ENCODE measurements at places on chromosomes 7 and 10. TPM values are rescaled to one million over a fixed set of nuclear protein-coding genes. Genes with fewer than 3 reads are reported as not detected.

Gene DRGX
- total RNA-seq = not detected

DNA sequence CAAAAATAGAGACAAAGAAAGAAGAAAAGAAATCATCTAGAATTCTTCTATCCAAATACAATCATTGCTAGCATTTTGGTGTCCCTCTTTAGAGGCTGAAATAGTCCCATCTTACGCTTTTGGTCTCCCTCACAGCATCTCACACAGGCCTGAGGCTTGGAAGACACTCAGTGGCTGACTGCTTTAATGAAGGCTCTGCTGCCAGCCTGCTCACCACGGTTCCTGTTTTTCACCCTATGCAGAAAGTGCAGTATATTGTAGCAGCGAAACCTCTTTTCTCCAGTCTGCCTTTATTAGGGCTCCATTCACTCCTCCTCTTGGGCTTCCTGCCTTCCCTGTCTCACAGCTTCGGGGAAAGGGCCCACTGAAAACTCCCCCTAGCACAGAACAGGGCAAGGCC lies 102.2 kb downstream of the JCAD start:
- H3K27ac ChIP-seq = no peak overlapping the region
- H3K4me1 ChIP-seq = no peaks in the 10 kb centered on the region
- no peak overlapping the region for H3K4me3 ChIP-seq
- no peak for DNase-seq
- H3K27me3 ChIP-seq = peaks cover 6% of the 10 kb centered on the region

Gene TDRD1
- total RNA-seq = 0.11 TPM

Gene NXPH1
- not detected for total RNA-seq

DNA sequence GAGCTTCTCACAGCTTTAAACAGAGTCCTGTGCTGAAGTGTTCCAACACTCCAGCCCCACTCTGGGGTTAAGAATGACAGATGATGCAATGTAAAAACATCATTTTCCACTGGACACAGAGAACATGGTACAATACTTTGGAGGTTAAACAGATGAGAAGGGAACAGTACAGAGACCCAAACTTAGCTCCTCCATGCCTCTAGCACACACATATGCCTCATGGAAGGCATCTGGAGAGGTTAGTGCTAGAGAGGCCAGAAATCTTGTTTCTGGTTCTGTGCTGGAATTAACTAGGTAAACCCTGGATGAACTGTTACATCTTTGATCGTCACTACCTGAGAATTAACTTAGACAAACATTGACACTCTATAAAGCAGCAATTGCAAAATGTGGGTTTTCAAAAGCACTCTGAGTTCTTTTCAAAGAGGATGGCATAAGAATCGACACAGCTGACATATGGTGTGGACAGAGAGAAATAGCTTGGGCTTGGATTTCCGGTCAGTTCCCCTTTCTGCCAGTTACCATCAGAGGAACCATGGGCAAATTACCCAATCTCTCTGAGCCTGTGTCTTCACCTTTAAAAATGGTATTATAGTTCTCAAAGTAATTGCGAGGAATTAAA lies 81.9 kb downstream of the KCNMA1 start:
- no peak for DNase-seq
- H3K27me3 ChIP-seq = peaks cover under 1% of the 10 kb centered on the region
- H3K4me3 ChIP-seq = no peak overlapping the region
- no peaks in the 10 kb centered on the region for H3K36me3 ChIP-seq

Gene INSYN2A
- not detected for total RNA-seq

DNA sequence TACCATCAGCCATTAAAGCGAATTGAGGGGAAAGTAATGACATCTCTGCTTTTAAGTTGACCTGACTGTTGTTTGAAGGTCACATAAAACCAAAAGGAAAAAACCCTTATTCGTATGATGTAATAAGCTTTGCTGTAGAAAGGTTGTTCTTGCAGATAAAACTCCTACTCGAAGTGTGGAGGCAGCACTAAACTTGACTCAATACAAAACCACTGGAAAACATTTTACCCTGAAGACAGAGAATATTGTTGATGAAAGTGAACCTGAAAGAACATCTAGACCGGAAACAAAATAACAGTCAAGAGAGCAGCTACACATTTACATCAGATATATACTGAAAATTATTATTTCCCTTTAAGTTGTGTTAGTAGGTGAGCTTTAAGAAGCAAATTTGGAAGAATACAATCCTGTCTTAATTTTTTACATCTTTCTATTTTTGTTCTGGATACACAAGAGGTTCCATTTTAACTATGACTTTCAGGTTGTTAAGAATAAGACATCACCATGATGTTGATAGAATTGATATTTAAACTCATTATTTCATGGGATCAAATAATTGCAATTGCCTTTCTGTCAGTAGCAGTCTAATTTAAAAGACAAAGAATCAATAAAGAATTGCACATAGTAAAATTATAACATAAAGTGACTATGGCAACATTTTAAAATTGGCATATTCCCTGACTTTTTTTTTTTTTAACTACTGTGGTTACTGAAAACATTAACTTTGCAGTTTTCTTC lies 6.4 kb downstream of the ETV1 start:
- no peaks in the 10 kb centered on the region for H3K36me3 ChIP-seq
- H3K27ac ChIP-seq = no peak overlapping the region
- DNase-seq = no peak
- peaks cover 1% of the 10 kb centered on the region for H3K4me1 ChIP-seq
- H3K27me3 ChIP-seq = peaks cover 2% of the 10 kb centered on the region

DNA sequence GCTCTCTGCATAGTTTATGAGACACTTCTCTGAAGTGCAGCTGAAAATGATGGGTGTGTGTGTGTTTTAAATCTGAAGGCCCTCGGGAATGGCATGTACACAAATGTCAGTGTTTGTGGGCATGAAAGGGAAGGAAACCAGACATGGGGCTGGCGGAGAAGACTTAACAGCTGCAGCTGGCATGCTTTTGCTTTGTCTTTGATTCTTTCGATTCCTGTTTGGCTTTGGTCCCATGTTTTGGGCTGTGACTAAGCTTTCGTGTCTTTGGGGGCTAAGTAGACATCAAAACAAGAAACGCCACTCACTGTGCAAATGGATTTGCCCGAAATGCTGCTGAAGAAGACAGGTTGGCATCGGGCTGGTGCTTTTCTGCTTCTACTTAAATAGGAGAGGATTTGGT lies 179.3 kb downstream of the PFKFB3 start:
- peaks cover 14% of the 10 kb centered on the region for H3K4me1 ChIP-seq
- H3K27ac ChIP-seq = no peak overlapping the region
- peaks cover 49% of the 10 kb centered on the region for H3K36me3 ChIP-seq
- H3K4me3 ChIP-seq = peak overlapping the region; percentile 17

DNA sequence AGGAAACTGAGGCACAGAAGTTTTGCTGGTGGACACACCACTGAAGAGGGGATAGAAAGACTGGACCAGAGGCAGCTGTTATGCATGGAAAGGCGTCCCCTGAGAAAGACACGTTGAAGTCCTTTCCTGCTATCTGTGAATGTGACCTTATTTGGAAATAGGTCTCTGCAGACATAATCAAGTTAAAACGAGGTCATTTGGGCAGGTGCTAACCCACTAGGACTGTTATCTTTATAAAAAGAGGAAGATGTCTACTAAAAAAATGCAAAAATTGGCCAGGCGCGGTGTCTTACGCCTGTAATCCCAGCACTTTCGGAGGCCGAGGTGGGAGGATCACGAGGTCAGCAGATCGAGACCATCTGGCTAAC lies 31.6 kb downstream of the ELMO1 start:
- no peak overlapping the region for H3K4me3 ChIP-seq
- no peak overlapping the region for H3K27ac ChIP-seq
- peaks cover 15% of the 10 kb centered on the region for H3K36me3 ChIP-seq
- DNase-seq = no peak
- no peaks in the 10 kb centered on the region for H3K27me3 ChIP-seq
